CD8-positive, alpha-beta memory T cell (primary cell): ENCODE measurements at places on chromosomes 2 and 18.
A peak's percentile ranks its signal among the peaks of the same experiment; 100 is the strongest.

DNA sequence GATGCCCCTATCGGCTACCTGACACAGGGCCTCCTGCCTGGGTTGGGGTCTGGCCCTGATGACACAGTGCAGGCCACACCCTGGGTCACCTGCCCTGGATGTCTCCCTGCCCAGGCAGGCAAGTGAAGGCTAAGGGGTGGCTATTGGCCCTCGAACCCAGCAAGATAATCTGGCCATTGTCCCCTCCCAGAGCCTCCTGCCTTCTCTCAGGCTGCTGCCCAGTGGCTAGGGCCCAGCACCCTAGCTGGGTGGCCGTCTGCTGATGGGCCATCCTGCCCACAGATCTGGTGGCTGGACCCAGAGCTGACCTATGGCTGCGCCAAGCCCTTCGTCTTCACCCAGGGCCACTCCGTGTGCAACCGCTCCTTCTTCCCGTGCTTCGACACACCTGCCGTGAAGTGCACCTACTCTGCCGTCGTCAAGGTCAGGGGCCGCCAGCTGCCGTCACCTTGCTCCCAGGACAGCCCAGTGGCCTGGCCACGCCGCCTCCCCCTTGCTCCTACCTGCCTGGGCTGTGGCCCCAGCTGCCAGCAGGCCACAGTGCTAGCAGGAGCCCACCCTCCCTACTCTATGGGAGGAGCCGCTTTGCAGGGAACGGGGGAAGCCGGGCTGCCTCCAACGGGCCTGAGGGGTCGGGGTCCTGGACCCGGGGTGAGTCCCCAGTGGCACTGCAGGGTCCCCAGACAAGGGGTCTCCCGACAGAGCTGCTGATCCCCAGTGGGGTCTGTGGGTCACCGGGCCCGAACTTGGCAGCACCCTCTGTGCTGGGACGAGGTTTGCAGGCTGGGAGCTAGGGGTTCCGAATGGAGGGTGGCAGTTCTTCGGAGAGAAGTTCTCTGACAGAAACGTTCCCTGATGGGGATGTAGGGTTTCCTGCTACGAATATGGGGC lies 4.1 kb downstream of the RNPEPL1 start:
- DNase-seq: peak; percentile 45

GRCh38 chr2:118457951-118458350 lies 369.7 kb downstream of the INSIG2 start:
- no peak for DNase-seq

DNA sequence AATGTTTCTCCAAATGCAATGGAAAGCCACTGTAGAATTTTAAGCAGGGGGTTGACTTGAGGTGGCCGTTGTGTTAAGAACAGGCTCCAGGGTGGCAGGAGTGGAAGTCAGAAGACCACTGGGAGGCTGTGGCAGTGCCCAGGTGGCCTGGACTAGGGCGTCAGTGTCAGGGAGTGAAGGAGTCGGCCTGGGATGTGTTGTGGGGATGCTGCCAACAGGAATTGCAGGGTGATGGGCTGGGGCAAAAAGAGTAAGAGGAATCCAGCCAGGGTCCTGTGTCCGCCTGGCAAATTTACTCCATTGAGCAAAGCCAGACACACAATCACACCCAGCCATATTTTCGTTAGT lies 55.1 kb downstream of the ACAA2 start:
- no peak for DNase-seq

GRCh38 chr18:3111523-3112240 lies 98.7 kb upstream of the LPIN2 start:
- no peak for DNase-seq

- no peak for DNase-seq
These were observed 311.7 kb downstream of the SMAD2 start for GRCh38 chr18:47618758-47619157.

- no peak for DNase-seq
These were observed 99.6 kb upstream of the ST3GAL5 start for GRCh38 chr2:85988175-85988913.

GRCh38 chr18:79139206-79139605 lies 70.0 kb downstream of the ATP9B start:
- peak; percentile 50 for DNase-seq

DNA sequence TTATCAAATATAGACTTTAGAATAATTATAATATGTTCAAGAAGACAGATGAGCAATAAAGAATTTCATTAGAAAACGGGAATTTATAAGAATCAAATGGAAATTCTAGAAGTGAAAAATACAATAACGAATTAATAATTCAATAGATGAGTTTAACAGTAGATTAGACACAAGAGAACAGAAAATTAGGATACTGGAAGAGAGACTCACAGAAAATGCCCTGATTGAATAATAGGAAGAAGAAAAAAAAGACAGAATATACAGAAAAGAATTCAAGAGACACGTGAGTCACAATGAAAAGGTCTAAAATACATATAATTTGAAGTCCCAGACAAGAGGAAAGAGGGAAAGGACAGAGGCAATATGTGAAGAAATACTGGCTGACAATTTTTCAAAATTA lies 354.7 kb downstream of the CLIP4 start:
- no peak for DNase-seq

DNA sequence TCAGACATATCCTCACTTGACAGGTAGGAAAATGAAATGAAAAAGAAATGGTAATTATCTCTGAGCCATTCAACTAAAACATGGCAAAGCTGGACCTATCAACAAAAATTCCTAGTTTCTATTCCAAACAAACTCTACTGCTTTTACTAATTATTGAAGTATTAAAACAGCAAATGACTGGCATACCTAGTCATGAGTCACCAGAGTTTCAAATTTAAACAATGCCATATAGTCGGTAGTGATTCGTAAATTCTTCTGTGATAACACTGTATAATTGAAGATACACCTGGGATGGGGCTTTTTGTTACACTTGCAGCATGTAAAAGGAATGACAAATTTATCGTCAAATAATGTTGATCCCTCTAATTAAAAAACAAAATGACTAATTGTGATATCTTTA lies 153.1 kb upstream of the THUMPD2 start:
- DNase-seq: no peak

- DNase-seq: no peak
These were observed 191.0 kb downstream of the C1D start for GRCh38 chr2:67871686-67872412.

DNA sequence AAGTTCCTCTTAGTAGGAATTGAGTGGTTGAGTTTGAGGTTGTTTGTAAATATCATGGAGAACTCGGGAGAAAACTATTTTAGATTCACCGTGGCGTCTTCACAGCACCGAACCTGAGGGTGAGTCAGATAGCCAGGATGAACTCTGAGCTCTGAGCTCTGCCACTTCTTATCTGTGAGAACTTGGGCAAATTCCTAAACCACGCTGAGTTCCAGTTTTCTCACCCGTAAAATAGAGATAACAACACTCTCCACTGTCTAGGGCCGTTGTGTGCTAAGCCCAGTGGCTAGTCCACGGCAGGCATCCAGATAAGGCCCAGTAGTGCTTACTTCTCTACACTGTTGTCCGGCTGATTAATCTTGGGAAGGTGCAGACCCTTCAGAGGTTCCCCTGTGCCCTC lies 7.0 kb downstream of the KIF5C start:
- no peak for DNase-seq

- DNase-seq: no peak
These were observed 268.0 kb upstream of the TANK start for GRCh38 chr2:160892204-160892603.

DNA sequence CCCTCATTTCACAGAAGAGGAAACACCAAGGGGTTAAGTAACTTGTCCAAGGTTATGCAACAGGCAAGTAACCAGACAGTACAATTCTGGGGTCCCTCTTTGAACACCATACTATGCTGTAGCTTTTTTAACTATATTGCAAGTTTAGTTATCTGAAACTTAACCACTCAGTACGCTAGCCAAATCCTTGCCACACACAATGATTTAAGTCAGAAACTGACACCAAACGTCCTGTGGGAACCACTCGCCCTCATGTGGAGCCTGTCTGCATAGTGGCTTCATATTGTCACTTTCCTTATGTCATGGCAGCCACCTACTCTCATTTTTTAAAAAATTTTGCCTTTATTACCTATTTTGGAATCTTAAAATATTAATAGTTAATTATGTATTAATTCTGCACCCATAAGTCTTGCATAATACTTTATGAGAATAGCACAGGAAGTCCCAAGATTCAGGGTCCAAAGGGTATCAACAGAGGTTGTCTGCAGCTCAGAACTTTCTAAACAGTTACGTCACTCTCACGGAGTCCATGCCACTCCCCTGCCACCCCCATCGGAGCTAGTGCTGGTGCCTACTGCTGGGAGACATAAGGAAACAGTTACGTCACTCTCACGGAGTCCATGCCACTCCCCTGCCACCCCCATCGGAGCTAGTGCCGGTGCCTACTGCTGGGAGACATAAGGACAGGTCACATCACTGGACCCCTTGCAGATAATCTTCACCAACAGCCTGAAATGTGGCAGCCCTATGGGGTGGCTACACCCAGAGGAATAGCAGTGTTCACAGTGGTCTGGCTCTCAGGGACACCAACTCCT lies 99.0 kb downstream of the L3MBTL4 start:
- no peak for DNase-seq

- no peak for DNase-seq
These were observed 109.3 kb upstream of the LINC00305 start for GRCh38 chr18:64258111-64258650.

DNA sequence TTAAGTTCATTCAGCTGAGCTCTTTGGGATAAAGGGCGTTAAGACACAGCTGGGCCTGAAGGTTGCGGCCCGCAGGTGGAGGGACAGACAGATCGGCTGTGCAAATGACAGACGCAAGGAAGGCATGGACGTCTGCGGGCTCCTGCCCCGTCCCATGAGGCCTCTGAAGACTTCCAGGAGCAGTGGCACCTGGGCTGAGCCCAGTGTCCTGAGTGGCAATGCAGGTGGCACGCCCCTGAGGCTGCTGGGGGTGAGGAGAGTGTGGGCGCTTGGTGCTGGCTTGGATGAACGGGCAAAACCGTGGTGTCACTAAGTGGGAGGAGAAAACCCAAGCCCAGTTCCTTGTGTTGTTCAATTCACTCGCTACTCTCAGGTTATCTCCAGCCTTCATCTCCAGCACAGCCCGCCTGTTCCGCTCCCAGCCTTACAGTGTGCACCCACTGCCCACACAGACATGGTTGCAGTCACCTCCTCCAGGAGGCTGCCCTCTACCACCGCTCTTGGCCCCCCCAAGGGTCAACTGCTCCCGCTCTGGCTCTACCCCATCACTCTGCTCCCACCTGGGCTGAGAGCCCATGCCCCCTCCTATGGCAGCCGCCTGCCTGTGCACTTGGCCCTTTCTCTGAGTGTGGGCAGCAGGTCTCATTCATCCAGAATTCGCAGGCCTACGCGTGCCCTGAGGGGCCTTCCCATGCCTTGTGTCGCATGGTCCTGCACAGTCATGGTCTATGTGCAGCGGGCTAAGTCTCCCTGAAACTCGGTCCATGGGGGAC lies 50.3 kb downstream of the PTGR3 start:
- DNase-seq: no peak

DNA sequence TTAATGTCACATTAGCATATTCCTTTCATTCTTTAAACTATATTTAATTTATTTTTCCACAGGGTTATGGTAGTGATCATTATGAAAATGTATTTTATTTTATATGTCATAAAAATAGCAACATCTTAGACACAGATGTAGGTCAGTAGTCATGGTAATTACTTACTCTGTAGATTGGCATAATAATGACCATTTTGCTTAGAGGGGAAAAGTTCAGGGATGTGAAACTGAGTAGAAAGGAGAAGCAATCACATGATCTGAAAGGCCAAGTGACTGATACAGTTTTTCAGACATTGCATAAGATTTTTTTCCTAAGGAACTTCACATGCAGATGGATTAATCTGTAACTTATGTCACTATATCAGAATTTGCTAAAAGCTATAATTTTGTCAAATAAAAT lies 286.9 kb downstream of the CTNNA2 start:
- no peak for DNase-seq

DNA sequence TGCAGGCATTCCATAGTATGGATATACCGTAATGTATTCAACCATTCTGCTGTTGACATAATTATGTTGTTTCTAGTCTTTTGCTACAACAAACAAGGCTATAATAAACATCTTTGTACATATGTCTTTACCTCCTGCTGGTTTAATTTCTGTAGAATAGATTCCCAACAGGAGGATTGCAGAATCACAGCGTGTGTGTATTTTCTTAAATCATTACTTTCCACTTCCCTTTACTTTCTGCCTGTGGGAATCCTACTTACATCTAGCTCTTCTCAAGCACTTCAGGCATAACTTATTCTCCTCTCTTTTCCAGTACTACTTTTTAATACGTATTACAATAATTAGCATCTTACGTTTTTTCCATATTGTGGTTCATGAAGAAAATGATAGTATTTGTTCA lies 13.0 kb upstream of the RIOK3 start:
- no peak for DNase-seq

- DNase-seq: no peak
These were observed 15.3 kb downstream of the STON1 start for GRCh38 chr2:48545244-48545643.

DNA sequence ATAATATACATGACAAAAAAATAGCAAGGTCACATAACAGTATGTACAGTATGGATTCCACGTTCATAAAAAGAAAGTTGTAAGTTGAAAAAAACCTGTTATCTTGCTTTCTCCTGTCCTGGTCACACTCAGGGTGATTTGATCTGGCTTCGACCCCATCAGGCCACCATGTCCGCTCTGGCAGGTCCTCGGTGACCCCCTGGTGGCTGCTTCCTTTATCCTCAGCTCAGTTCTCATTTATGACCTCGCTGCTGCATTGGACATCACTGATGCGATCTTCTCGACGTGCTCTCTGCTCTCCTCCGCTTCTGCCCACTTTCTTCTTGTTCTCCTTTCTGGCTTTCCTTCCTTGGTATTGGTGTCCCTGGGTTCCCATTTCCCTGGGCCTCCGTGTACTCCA lies 29.7 kb downstream of the DGKD start:
- no peak for DNase-seq

DNA sequence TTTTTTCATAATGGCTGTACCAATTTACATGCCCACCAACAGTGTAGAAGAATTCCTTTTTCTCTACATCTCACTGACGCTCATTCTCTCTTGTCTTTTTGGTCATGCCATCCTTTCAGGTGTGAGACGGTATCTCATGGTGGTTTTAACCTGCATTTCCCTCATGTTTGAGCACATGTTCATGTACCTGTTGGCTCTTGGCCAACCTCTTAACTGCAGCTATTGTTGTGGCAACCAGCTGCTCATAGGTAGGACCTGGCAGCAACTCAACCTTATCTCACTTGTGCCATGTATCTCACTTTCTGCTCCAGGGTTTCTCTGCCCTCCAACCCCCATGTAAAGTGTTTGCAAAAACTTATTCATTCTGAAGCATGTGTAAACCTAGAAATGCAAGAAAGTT lies 167.5 kb downstream of the UPP2 start:
- DNase-seq: no peak

DNA sequence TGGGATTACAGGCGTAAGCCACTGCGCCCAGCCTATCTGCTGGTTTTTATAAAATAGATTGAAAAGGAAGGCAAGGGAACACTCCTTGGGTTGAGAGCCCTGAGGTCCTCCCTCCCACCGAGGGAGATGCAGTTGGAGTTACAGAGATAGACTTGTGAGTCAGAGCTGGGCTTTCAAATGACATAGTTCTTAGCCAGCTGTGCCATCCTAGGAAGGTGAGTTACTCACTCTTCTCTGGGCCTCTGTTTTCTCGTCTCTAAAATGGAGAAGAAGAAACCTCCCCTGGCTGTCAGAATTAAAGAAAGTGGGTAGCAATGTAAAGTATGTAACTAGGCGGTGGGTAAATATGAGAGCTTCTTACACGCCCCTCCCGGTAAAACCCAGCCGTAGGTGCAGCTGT lies 2.4 kb downstream of the LRRFIP1 start:
- DNase-seq: no peak
